Activated gamma-delta T cell treated with Interleukin-2 at 50 U/mL for 16 hours (primary cell): ENCODE measurements at places on chromosomes 13 and 19.
A peak's percentile ranks its signal among the peaks of the same experiment; 100 is the strongest.

GRCh38 chr13:60655256-60655655 is 258.2 kb downstream of the TDRD3 start:
- no peak for DNase-seq

- DNase-seq = no peak
These were observed 7.6 kb downstream of the EFNB2 start for GRCh38 chr13:106527826-106528225.

DNA sequence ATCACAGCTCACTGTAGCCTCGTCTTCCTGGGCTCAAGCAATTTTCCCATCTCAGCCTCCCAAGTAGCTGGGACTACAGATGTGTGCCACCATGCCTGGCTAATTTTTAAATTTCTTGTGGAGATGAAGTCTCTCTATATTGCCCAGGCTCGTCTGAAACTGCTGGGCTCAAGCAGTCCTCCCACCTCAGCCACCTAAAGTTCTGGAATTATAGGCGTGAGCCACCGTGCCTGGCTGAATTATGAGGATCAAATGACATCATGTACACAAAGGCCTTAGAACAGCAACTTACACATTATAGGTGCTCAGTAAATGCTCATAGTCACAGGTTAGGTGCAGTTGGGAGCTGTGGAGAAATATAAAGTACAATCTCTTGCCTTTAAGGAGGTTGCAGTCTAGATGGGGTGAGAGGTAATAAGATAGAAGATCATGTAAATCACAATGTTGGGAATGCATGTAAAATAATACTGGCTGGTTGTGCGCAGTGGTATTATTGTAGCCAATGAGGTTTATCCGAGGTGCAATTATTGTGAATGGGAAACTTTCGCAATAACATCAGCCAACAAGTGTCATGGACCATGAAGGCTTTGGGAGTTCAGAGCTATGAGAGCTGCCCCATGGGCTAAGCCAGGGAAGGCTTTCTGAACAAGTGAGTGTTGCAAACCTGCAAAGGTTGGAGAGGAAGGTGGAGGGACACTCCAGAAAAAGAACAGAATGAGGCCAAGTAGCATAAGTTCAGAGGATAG is 29.8 kb upstream of the CXCL17 start:
- no peak for DNase-seq

- no peak for DNase-seq
These were observed 6.0 kb downstream of the ZNF57 start for GRCh38 chr19:2906631-2907195.

- no peak for DNase-seq
These were observed 13.8 kb downstream of the DEDD2 start for GRCh38 chr19:42203700-42204099.

GRCh38 chr13:32590266-32590665 is 4.0 kb downstream of the PDS5B start:
- DNase-seq = no peak

DNA sequence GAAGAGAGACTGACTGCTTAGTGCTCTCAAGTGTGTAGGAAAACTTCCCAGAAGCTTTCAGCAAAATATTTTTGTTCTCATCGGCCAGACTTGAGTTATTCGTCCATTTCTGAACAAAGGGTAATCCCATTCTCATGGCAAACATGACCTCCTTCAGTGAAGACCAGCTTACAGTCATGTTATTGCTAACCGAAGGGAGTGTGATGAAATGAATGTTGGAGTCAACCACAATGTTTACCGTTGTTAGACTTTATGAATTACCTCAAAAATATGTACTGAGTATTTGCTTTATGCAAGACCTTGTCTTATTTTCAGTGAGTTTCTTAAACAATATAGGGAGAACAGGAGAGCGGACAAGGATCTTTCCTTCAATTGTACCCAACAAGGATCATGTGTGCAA is 228.6 kb downstream of the LMO7 start:
- DNase-seq = no peak

GRCh38 chr19:3785451-3785937 is 687 bp downstream of the MATK start:
- DNase-seq = no peak

DNA sequence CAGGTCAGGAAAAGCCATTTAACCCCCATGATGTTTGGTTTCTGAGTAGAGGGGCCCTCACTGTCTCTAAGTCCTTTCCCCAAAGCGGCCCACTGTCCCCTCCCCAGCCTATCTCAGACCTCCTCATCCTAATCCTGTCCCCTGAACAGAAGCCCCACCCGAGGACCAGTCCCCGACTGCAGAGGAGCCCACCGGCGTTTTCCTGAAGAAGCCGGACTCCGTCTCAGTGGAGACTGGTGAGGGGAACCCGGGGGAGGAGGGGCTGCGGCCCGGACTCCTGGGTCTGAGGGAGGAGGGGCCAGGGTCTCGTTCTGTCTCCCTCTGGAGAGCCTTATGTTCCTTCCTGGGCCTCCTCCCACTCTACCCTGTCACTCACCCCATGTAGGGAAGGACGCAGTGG is 2.9 kb downstream of the MYBPC2 start:
- DNase-seq = no peak

- no peak for DNase-seq
These were observed 170.9 kb downstream of the LACC1 start for GRCh38 chr13:44050450-44051063.

DNA sequence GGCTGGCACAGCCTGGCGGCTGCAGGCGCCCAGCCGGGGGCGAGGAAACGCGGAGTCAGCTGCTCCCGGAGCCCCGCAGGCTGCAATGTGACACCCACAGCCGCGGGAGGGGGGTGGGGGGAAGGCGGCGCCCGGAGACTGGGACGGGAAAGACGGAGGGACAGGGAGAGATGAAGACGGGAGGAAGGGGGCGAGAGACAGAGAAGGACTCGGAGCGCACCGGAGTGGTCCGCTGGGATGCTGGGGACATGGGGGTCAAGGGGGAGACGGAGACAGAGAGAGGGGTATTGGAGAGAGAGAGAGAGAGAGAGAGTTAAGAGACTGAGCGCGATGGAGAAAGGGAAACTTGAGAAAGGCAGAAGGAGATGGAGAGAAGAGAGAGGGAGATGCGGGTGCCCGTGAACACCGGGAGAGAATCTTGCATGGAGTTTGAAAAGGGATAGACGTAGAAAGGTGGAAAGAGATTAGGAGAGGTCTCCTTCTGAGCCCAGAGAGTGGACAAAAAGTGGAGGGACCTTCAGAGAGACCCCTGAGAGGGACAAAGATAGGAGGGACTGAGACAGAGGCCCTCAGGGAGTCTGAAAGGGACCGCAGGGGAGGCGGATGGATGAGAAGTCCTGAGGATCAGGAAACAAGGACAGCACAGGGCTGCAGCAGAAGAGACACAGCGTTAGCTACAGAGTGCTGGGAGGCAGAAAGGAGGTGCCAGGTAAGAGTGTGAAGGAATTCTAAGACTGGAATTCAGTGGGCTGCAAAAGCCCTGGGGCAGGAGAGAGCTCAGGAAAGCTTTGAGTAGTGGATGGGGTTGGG is 1.0 kb downstream of the SCN1B start:
- no peak for DNase-seq

- no peak for DNase-seq
These were observed 7.3 kb upstream of the SIGLEC5 start for GRCh38 chr19:51637362-51637978.

- DNase-seq = no peak
These were observed 9.5 kb upstream of the RFX1 start for GRCh38 chr19:14015524-14016035.

- peak; percentile 85 for DNase-seq
These were observed 5.1 kb downstream of the BBC3 start for GRCh38 chr19:47225746-47226425.

GRCh38 chr19:6125571-6125989 is 9.9 kb upstream of the ACSBG2 start:
- peak; percentile 55 for DNase-seq

DNA sequence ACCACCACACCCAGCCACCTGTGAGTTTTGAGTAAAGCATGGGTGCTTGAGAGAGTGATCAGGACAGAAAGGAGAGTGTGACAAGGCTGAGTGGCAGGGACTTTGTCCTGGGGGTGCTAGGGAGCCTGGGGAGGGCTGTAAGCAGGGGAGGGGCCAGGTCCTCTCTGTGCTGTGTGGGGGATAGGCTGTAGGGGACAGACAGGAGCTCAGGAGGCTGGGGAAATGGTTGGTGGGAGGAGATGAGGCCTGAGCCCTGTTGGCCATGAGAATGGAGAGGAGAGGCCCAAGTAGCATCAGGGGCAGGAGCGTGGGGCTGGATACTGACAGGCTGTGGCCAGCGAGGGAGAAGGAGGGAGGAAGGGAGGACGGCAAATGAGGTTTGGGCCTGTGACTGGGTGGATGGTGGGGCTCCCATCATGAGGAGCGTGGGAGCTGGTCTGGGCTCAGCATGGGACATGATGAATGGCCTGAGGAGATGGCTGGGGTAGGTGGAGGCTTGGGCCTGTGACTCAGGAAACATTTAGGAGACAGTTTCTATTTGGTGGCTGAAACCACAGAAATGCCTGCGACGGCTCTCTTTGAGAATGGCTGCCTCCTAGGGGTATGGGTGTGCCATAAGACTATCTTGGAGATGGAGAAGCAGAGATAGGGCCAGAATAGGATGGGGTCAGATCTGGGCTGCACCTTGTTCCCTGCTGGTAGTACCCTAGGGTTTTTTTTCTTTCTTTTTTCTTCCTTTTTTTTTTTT is 25.0 kb downstream of the GRIN2D start:
- no peak for DNase-seq

DNA sequence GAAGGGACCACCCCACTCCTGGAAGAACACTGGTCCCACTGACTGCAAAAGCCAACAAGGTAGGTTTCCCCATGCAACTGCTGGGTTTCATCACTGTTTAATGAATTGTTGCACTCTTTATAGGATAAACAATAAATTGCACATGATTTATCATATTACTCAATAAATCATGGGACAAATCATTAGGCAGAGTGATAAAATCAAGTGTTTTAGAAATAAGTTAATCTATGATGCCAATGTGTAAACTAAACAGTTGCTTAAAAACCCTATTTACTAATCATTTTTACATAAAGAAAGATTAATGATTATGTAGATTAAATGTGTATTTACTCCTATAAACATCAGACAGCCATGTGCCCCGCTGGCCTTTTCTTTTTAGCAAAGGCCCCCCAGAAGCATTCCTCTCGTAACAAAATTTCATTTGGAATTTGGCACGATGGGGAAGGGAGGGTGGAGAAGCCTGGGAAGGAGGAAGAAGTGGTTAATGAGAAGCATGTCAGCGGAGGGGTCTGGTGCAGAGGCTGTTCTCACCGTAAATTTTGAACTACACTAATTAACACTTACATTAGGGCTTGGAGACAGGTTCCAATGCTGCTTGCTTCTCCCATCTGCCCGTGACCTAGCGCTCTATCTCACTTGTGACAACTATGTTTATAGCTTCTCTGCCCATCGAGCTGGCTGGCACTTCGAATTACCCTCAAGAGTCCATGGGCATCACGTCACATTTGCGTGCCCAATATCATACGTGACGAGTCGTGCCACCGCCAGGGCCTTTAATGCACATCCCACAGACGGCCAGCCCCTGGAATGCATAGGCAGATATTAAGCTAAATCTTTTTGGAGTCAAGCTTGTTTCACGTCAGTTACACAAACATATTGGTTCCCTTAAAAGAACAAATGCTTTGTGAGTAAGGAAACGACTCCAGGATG is 357.7 kb upstream of the TSHZ3 start:
- DNase-seq = no peak

DNA sequence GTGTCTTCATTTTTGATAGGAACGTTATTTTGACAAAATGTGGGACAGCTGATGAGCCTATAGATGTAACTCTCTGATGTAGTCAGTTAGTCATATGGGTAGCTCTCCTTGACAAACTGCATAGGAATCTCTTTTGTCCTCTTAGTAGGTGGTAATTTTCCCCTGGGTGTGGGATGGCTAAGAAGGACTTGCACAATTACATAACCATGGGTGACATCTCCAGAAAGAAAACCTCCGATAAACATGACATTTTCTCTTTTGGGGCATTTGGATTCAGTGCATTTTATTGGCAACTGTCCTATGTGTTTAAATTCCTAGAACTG is 41.8 kb downstream of the IGFL3 start:
- no peak for DNase-seq

- no peak for DNase-seq
These were observed 17.3 kb downstream of the ZFR2 start for GRCh38 chr19:3851254-3852176.

DNA sequence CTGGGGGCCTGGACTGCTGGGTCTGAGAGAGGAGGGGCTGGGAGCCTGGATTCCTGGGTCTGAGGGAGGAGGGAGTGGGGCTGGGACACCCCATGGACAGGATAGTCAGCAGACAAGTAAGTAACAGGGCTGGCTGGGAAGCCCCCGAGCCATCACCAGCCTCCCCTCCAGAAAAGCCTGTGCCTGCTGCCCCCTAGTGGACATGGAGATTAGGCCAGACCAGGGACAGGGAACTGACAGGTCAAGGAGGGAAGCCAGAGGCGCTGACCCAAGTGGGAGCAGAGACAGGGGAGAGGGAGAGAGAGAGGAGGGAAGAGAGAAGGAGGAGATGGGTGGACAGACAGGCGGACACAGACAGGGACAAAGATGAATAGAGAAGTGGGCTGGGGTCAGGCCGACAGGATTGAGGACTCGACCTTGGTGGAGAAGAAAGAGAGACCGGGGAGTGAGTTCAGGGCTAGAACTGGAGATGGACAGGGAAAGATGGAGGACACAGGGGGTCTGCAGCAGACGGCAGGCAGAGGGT is 6.7 kb upstream of the ERFL start:
- DNase-seq = peak; percentile 80

GRCh38 chr19:51712461-51713081 is 11.2 kb downstream of the HAS1 start:
- DNase-seq = no peak

GRCh38 chr19:48511800-48512503 is at the start of gene LMTK3:
LMTK3 (minus strand) TSS chr19:48511835; CDS start chr19:48511576, 259 bp downstream.
- peak; percentile 81 for DNase-seq

- DNase-seq = no peak
These were observed 24.4 kb upstream of the DCT start for GRCh38 chr13:94503851-94504250.

GRCh38 chr13:82294226-82294625 is 1588.0 kb downstream of the SLITRK1 start:
- DNase-seq = no peak

- no peak for DNase-seq
These were observed 2.8 kb upstream of the SPRYD7 start for GRCh38 chr13:49938921-49939320.

DNA sequence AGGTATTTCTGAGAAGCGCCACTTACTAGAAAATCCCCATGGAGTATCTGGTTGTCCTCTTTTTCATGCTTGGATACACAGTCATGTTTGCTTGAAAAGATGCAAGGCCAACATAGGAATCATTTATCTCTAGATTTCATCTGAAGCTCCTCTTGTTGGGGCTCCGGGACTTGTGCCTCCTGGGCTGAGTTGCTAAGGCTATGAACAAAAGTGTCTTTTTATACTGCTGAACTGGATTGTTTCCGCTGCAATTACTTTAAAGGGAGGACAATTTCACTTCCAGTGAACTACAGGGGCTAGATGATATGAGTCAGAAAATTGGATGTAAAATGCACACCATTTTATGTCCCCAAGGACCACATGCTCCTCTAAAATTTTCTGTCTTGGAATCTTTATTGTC is 114.1 kb downstream of the TNFSF13B start:
- no peak for DNase-seq

GRCh38 chr19:19758164-19758563 is 25.3 kb upstream of the ZNF14 start:
- no peak for DNase-seq

GRCh38 chr19:38737921-38738737 is 6.1 kb downstream of the CAPN12 start:
- no peak for DNase-seq

GRCh38 chr13:71577127-71577526 is 289.9 kb downstream of the DACH1 start:
- DNase-seq = no peak

- no peak for DNase-seq
These were observed 77.4 kb upstream of the SPATA13 start for GRCh38 chr13:24083141-24083540.
